ENCODE measurements at places on chromosomes 4 and X.

- peak; percentile 76 for DNase-seq
Measured at GRCh38 chr4:2261110-2261852, 628 bp downstream of the MXD4 start.

DNA sequence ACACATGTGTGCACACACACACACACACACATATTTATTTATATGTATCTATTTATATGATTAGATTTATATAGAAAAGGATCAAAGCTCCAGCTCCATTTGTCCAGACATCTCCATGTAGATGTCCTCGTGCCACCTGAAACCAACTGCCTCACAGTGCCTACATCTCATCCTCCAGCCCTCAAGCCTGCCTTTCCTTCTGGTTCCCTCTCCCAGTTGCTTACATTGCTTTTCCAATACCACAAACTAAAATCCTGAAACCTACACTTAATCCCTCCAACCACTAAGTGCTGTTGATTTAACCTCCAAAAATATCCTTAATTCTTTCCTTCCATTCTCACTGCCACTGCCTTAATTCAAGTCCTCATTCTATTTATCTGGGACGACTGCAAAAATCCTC lies 51.4 kb downstream of the STBD1 start:
- no peak for DNase-seq

GRCh38 chr4:3283483-3283882 lies 9.3 kb upstream of the RGS12 start:
- DNase-seq = no peak

DNA sequence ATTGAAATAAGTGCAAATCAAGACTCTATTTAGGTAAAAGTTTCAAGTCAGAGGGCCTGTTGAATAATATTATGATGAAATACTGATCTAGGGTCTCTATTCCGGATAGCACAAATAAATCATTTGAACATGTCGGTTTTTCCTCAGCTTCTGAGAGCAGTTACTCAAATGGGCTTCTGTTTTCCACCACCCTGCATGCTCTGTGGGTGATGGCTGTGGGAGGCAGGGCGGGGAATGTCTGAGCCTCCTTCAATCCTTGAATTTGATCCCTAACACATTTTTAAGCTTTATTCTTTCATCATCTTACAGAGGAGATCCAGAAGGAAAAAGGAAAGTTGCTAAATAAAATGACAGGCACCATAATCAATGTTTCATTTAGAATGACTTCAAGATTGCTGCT lies 8.5 kb downstream of the UNC5C start:
- no peak for DNase-seq

DNA sequence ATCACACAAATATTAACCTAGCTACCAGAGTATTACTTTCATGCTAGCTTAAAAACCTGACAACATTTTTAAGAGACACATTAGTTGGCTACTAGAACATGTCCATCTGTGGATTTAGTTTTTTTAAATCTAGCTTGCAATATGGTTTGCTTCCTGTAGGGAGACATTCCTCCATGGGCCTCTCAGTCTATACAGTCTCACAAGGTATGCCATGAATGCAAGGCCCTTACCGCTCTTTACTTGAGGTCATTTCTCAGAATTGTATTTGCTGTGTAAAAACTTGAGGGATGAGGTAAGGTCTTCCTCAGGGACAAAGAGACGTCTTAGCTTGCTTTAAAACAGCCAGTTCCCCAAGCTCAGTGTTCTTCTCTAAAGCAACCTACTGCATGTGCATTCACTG lies 26.9 kb downstream of the UBA6 start:
- no peak for DNase-seq

- no peak for DNase-seq
Measured at GRCh38 chr4:1463927-1464540, 57.8 kb upstream of the NKX1-1 start.

DNA sequence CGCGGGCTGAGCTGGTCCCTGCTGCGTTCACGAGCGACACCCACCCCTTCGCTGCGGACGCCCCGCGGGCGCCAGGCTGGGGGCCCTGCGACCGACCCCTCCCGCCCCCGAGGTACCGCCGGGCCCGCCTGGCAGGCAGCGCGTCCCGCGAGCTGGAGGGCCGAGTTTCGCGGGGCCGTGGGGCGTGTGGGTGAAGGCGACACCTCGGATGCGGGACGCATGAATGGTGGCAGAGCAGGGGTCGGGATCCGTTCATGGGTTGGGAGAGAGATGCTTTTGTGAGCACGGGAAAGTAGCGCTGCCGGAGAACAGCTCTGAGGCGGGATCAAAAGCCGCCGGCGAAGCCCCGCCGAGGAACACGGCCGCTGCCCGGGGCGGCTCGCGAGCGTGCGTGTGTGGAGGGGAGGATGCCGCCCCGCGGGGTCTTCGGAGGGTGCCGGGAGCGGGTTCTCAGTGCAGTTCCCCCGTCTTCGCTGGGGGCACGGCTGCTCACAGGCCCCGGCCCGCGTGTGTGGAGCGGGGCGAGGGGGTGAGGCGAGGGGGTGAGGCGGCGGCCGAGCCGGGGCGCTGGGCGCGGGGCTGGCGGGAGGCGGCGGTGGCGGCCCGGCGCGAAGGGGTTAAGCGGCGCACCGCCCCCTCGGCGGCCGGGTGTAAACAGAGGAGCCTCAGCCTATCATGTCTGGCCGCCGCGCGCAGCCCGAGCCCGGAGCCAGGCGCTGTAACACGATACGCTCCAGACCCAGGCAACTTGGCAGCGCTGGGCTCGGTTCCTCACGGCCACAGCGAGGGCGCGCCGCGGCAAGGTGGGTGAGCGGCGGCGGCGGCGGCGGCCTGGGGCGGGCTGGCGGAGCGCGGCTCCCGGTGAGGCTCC lies 205.3 kb downstream of the TENM3 start:
- DNase-seq = peak; percentile 96

DNA sequence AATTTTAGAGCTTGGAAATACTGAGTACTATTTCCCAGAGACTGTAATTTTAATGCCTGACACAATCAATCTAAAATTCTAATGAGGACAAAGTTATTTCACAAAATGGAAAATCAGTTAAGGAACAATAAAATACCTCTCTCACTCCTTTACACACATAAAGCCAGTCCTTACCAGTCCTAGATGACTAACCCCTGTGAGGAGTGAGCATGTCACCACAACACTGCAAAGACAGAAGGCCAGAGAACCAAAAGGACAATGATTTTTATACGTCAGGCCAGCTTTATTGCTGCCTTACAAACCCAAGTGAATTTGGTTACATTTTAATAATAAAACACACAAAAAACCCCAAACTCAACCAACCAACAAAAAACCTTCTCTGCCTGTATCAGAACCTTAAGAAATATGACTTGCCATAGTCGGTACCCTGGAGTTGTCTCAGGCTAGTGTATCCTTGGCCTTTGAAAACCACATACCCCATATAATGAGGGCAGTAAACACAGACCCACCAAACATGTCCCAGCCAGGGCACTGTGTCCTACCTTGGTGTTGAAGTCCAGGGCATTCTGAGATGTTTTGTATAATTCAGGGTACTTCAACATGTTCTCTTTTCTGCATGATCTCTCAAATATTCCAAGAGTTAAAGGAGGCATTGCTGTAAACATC lies 57.6 kb downstream of the SHISA3 start:
- no peak for DNase-seq

DNA sequence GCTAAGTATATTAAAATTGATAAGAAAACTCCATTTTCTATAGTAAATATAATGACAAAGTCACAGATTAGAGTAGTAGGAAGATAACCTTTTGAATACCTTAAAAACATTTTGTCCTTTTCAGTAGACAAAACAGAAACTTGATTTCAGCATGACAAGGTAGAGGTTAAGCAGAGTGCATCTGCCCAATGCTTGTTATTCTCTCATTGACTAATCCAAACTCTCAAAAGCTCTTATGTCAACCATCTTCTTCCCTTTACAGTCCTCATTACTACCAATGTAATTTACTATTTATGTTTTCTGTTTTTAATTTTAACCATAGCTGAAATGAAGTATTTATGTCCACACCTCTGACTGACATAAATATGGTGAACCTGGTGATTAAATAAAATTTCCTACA lies 11.1 kb downstream of the NIPAL1 start:
- no peak for DNase-seq

- no peak for DNase-seq
Measured at GRCh38 chrX:37918168-37918567, 70.8 kb upstream of the DYNLT3 start.

GRCh38 chr4:119027811-119028210 lies 107.8 kb upstream of the MYOZ2 start:
- no peak for DNase-seq

- DNase-seq = no peak
Measured at GRCh38 chr4:142282870-142283431, 563.1 kb downstream of the INPP4B start.

GRCh38 chr4:3411676-3412075 lies 30.1 kb upstream of the HGFAC start:
- DNase-seq = peak; percentile 28

DNA sequence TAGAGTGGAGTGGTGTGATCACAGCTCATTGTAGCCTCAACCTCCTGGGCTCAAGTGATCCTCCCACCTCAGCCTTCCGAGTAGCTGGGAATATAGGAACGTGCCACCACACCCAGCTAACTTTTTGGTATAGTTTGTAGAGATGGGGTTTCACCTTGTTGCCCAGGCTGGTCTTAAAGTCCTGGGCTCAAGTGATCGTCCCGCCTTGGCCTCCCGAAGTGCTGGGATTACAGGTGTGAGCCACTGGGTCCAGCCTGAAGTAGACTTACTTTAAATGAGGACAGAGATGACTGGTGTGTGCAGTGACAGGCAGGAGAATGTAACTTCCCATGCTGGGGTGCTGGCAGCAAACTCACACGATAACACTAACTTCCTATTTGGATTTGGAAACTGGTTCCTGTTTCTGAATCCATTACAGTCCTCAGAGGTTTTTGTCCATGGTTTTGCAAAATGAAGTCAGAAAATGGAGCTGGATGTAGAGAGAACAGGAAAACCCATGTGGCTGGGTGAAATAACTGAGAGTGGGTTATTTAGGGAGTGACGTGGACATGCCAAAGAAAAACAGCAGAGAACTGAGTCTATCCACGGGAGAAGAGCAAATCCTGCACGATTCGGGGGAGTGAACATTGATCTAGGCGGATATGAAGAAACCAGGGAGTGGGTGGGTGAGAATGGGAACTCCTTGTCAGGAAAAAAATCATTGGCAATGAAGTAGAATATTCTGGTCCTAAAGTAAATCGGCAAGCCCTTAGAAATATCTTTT lies 95.6 kb downstream of the GATB start:
- DNase-seq = no peak

DNA sequence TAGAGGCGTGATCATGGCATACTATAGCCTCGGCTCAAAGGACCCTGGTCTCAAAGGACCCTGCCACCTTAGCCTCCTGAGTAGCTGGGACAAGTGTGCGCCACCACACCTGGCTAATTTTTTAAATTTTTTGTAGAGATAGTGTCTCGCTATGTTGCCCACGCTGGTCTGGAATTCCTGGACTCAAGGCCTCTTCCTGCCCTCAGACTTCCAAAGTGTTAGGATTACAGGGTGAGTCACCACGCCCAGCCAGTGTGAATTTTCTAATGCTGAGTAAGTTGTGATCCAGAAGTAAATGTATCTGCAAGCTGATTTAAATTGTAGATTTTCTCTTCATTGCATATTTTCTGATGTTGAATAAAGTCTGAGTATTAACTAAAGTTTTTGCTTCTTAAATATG lies 2.6 kb upstream of the ZNF674 start:
- DNase-seq = no peak

- no peak for DNase-seq
Measured at GRCh38 chrX:37816766-37817165, 30.6 kb downstream of the DYNLT3 start.

GRCh38 chr4:153419673-153420278 lies 46.4 kb upstream of the TMEM131L start:
- DNase-seq = no peak

DNA sequence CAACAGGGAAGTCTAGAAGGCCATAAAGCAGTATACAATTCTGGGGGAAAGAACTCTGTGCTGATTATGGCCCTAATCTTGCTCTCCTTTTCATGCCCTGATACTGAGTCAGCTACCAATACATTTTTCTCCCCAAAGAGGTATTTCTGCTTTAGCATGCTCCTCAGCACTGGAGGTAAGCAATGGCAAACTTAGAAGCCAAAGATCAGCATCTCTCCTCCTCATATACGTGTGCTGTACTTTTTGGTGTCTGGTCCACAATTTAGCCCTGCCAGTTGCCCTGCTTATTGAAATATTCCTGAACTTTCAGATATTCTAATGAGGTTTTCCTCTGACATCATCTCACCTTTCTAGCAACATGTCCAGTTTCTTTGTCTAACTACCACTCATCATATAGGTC lies 226.2 kb downstream of the FSTL5 start:
- DNase-seq = no peak

GRCh38 chrX:69028761-69029120 lies 136.5 kb downstream of the PJA1 start:
- DNase-seq = no peak

GRCh38 chr4:156137679-156138473 lies 184.2 kb upstream of the CTSO start:
- no peak for DNase-seq

- DNase-seq = no peak
Measured at GRCh38 chr4:156290811-156291210, 337.1 kb upstream of the CTSO start.

DNA sequence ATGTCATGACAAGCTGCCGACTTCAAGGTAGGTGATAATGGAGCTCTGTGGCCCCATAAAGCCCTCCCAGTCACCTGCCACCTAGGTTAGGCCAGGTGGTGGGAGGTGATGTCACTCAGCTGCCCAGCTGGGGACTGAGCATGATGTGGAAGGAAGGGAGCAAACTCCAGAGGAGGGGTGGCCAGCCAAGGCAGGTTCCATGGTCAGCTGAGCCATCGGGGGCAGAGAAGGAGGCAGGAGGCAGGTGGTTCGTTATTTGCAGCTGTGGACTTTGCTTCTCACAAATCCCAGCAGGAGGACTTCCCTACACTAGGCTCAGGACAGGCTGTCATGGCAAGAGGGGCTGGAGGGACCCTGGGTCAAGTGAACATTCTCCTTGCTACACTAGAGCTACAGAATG lies 2.1 kb downstream of the CCDC120 start:
- no peak for DNase-seq

- DNase-seq = no peak
Measured at GRCh38 chrX:111005166-111005565, 90.8 kb upstream of the PAK3 start.

GRCh38 chr4:88725986-88726385 lies 28.4 kb upstream of the NAP1L5 start:
- DNase-seq = no peak

- DNase-seq = peak; percentile 67
Measured at GRCh38 chr4:10063544-10064300, 42.4 kb upstream of the SLC2A9 start.

DNA sequence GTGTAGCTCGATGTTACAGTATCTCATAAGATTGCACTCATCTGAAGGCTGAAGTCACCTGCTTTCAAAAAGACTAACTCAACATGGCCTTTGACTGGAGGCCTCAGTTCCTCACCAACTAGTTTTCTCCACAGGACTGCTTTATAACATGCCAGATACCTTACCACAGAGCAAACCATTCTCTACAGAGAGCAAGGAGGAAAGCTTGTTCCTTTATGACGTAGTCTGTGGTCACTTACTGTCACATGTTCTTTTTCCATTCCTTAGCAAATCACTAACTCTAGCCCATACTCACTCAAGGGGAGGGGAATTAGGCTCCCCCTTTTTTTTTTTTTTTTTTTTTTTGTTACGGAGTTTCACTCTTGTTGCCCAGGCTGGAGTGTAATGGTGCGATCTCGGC lies 3.2 kb downstream of the THAP9 start:
- DNase-seq = no peak

All from psoas muscle (tissue), 8 donors.